ENCODE measurements at places on chromosomes 11 and 22. TPM values are rescaled to one million over a fixed set of nuclear protein-coding genes. Genes with fewer than 3 reads are reported as not detected.

The SNAP29 gene
- 18.0 TPM for polyA plus RNA-seq

The KLHL35 gene
- polyA plus RNA-seq, result 5.7 TPM

The MMP27 gene
- not detected for polyA plus RNA-seq

The CDKN1C gene
- 213 TPM for polyA plus RNA-seq

The KRTAP5-11 gene
- polyA plus RNA-seq, result not detected

The OR52H1 gene
- not detected for polyA plus RNA-seq

The ADAMTS15 gene
- polyA plus RNA-seq, result 19.5 TPM

The FAM83F gene
- 0.09 TPM for polyA plus RNA-seq

The LMNTD2 gene
- polyA plus RNA-seq, result 0.52 TPM

The SCGB1A1 gene
- not detected for polyA plus RNA-seq

The CRYBB3 gene
- polyA plus RNA-seq, result 0.32 TPM

The NRXN2 gene
- polyA plus RNA-seq, result 24.5 TPM

The GSC2 gene
- polyA plus RNA-seq, result not detected

The F2 gene
- not detected for polyA plus RNA-seq

The CCDC87 gene
- 0.06 TPM for polyA plus RNA-seq

DNA sequence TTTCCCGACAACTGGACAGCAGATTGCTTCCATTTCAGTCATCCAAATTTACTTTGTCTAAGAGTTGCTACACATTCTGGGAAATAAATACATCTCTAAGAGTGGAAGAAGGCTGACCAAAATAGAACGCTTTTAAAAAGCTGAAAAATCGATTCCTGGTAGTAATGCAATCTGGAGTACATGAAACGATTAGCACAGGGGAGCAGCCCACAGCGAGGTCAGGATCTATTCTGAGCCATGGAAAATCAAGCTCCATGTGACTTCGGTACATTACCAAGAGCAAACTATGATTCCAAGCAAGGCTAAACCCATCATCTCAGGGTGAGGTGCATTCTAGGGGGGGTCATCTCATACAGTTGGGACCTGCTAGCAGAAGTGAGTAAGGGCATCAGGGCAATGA is 249.3 kb downstream of the BLID start:
- DNase-seq, result no peak

GRCh38 chr11:84775503-84775902 is 851.6 kb downstream of the DLG2 start:
- DNase-seq, result no peak

DNA sequence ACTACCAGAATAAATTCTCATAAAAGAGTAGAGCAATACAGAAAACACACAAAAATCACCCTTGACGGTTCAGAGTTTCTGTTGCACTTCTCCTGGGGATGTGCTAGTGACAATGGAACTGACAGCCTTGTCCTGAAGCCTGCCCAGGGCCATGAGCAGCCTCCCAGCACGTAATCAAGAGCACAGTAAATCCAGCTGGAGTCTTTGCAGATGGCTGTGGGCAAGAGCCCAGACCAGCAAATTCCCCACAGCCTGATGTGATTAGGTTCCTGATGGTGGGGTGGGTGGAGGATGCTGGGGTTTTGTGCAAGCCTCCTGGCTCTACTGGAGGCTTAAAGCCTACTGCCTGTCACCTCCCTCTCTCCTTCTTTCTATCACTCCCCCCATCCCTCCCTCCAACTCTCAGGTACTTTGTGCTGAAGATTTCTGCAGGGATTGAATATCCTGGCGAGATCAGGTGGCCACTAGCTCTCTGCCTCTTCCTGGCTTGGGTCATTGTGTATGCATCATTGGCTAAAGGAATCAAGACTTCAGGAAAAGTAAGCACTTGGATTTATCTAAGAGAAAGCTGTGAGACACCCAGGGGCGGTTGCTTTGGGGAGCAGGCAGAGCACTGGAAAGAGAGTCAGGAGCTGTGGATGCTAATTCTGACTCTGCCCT is 18.1 kb downstream of the SLC6A5 start:
- DNase-seq, result no peak

DNA sequence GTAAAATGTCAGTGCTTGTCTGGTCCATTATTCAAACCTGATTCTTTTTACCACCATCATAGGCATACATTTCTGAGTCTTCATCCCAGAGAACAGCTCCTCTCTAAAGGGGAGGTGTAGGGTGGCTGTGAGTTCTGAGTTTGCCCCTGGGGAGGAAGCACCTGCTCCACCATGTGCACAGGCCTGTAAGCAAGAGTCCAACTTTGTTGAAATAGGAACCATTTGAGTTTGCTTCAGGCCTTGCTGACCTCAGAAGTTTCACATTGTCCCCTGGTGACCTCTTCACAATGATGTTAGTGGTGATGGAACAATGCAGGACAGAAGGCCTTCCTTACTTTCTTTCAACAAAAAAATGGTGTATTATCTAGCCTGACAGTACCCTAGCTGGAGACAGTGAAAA is 54.6 kb upstream of the TOP3B start:
- DNase-seq, result no peak

DNA sequence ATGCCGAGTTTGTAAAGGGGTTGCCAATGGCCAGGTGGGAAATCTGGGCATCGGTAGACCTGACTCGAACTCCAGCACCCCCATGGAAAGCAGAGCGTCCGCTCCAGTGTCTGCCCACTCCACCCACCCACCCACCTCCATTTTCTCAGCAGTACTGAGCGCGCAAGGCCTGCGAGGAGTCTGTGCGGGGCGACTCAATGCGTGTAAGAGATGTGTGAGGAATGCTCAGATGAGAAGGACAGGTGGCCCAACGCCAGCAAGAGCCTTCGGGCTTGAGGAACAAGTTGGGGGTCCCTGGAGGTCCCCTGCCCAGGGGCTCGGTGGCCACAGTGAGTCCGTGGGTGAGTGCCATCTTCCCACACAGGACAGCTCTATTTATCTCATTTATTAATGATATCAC is 50.6 kb downstream of the CERK start:
- no peak for DNase-seq

GRCh38 chr11:134763030-134763388 is 351.0 kb upstream of the B3GAT1 start:
- DNase-seq, result no peak

GRCh38 chr11:130427581-130428315 is 661 bp downstream of the ADAMTS8 start:
- no peak for DNase-seq

DNA sequence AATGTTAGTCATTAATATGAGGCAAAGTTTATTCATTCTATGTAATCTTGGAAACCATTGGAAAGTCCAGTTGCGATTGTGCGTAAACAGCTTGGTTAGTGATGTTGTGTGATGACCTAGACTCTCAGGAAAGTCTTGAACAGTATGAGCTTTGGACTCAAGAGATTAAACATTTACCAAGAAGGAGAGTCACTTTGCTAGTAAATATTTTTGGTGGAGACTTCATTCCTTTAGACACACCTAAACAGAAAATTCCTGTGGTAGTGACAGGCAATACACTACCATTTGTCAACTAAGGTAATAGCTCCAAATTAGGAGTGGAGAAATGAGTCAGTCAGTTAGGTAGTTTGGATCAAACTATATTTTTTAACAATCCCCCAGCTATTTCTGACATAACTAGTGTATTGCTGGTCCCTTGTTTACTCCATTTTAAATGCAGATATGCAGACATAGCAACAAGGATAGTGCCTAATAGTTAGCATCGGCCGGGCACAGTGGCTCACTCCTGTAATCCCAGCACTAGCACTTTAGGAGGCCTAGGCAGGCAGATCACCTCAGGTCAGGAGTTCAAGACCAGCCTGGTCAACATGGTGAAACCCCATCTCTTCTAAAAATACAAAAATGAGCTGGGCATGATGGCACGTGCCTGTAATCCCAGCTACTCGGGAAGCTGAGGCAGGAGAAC is 89.3 kb downstream of the ARHGAP42 start:
- DNase-seq, result no peak

DNA sequence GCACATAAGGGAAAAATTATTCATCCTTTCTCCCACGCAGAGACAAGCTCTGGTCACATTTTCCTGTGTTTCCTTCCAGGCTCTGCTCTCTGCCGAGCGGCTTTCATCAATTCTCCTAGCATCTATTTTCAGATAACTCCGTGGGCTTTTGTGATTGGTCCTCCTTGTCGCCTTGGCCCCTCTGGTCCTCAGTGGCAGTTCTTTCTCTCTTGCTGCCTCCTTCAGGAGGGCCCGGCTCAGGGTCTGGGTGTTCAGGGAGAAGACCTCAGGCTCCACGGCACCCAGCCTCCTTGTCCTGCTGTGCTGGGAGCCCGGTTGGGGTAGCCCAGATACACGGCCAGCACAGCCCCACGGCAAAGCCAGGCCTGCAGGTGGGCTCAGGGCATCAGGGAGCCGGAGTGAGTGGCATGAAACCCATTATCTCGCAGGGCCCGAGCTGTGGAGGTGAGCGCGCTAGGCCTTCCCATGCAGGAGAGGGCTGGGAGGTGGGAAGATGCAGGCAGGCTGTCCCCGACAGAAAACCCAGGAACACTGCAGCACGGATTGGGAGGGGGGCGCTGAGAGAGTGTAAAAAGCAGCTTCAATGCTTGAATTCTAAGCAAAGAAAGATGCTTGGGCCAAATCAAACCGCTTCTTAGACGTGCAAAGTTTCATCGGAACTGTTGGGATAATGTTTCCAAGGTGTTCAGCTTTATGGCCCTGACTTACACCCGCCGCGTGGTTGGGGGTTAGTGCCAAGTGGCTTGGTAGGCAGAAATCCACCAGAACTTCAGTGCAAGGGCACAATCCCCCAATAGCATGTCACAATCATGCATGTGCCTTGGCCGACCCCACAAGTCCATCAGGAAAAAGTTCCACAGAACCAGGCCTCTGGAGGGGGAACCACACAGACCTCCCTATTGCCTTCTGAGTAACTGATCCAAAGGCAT is 81.9 kb upstream of the WNT7B start:
- no peak for DNase-seq

DNA sequence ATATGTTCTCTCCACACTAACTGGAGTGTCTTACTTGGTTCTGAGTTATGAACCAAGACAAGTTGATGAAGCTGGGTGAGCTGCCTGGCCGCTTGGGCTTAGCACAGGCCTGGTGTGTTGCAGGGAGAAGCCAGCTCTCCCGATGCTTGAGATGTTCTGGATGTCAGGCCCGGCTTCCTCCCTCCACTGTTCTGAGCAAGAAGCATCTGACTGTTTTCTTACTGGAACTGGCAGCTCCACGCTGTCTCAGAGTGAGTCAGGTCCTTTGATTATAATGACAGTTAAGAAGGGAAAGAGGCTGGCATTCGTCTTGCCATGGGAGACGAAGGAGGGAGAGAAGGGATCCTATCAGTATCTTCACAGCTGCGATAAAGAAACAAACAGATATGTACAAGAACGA is 46.5 kb upstream of the CRTAM start:
- DNase-seq, result no peak

DNA sequence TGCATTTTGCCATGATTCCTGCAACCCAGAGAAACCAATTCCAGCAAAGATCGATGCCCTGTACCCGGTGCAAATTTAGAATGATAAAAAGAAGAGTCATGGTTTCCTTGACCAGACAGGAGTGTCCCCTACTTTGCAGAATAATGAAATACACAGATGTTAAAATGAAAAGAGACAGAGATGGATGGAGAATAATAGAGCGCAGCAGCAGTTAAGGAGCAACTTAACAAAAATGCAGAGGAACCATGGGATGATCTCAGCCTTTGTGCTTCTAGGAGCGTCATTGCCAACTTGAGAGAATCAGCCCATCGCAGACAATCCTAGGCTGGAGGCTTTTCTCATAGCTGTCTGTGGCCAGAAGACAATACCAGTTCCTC is 127.1 kb downstream of the LDLRAD3 start:
- no peak for DNase-seq

- no peak for DNase-seq
Measured at GRCh38 chr11:28696591-28696990, 588.4 kb downstream of the METTL15 start.

GRCh38 chr11:87358461-87358860 is 320.7 kb downstream of the TMEM135 start:
- no peak for DNase-seq

DNA sequence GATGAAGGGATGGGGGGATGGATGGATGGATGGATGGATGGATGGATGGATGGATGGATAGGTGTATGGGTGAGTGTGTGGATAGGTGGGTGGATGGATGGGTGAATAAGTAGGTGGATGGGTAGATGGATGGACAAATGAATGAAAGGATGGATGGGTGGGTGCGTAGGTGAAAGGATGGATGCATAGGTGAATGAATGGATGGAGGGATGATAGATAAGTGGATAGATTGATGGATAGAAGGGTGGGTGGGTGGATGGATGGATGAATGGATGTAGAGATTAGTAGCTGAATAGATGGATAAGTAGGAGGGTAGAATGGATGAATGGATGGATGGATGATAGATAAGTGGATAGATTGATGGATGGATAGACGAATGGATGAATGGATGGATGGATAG is 152.7 kb downstream of the MN1 start:
- no peak for DNase-seq

GRCh38 chr11:127789927-127790326 is 789.4 kb upstream of the KIRREL3 start:
- no peak for DNase-seq

DNA sequence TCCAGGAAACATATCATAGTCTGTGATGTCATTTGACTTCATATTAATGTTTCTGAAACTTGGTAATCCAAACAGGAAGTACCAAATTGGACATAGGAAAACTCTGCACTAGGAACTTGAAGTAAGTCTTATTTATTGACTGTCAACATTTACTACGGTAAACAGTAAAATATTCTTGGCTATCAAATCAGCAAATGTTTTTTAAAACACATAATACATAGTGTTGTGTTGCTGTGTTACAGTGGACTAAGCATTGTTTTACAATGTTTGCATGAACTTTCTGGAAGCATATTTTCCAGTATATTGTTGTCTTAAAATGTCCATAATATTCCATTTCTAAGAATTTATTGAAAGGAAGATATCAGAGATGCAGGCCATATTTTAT is 2.8 kb upstream of the OR51E2 start:
- no peak for DNase-seq

- DNase-seq, result no peak
Measured at GRCh38 chr11:85806876-85807275, 4.1 kb downstream of the SYTL2 start.

- DNase-seq, result no peak
Measured at GRCh38 chr11:1928891-1929541, 9.5 kb downstream of the TNNT3 start.

GRCh38 chr11:44557464-44557863 is 8.0 kb upstream of the CD82 start:
- no peak for DNase-seq

- DNase-seq, result no peak
Measured at GRCh38 chr22:28379075-28379779, 300.4 kb downstream of the TTC28 start.

GRCh38 chr22:26139310-26139709 is 30.0 kb upstream of the SEZ6L start:
- DNase-seq, result no peak
